ENCODE measurements at places on chromosomes 2 and 18.

- DNase-seq = no peak
Measured at GRCh38 chr2:50769406-50770181, 262.3 kb downstream of the NRXN1 start.

DNA sequence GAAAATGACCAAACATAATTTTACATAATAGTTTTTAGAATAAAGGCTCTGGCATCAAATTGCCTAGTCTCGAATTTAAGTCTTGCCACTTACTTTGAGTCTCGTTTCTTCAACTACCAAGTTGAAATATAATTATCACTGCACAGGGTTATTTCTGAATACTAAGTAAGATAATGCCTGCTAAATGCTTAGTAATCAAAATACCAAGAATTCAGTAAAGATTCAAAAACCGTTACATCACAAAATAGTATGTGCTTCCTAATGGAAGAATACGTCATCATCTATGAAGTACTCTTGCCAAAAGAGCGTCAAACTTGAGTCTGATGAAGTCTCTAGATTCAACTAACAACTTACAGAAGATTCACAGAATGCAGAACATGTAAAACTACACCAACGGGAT, 40.5 kb downstream of the ATL2 start:
- DNase-seq = no peak

GRCh38 chr18:8424481-8424880, 184.8 kb upstream of the RAB12 start:
- no peak for DNase-seq

DNA sequence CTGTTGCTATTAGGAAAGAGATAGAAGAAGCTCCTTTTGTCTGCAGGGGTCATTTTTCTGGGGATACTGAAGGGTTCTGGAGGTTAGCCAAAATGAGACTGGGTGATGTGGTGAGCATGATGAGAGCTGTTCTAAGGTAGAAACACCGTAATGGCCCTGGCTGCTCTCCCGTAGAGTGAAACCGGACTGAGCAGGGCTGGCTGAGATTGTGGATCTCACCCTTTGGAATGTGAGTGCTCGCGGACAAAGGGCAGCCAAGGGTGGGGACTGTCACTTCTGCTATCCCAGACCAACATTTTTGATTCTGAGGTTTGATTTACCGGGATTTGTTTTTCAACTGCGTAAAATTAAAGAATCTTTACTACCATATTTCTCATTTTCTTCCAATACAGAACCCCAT, 36.2 kb downstream of the TNFRSF11A start:
- DNase-seq = no peak

DNA sequence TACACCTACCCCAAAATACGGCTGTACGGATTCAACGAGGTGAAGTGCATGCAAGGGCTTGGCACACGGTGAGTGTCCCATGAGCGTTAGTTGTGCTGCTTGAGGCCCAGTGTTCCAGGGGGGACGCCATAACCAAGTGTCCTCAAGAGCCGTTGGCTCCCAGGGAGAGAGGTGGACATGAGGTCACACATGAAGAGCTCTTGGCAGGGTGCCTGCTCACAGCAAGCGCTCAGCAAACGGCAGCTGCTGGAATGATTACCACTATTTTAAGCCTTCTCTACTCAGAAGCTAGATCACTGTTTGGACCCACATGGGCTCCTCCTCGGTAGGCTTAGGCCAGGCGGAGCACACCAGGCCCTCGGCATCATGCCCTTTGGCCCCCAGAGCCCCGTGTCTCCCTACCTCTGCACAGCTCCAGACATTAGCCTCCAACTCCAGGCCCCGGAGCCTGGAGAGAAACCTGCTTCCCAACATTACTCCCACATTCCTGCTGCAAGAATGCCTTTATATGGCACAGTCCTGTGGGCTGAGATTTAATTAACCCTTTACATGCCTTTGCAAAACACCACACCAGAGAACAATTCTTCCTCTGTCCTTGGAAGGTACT, 68.4 kb upstream of the PPP1CB start:
- DNase-seq = peak; percentile 38

- no peak for DNase-seq
Measured at GRCh38 chr18:3388980-3389379, 61.0 kb upstream of the TGIF1 start.

DNA sequence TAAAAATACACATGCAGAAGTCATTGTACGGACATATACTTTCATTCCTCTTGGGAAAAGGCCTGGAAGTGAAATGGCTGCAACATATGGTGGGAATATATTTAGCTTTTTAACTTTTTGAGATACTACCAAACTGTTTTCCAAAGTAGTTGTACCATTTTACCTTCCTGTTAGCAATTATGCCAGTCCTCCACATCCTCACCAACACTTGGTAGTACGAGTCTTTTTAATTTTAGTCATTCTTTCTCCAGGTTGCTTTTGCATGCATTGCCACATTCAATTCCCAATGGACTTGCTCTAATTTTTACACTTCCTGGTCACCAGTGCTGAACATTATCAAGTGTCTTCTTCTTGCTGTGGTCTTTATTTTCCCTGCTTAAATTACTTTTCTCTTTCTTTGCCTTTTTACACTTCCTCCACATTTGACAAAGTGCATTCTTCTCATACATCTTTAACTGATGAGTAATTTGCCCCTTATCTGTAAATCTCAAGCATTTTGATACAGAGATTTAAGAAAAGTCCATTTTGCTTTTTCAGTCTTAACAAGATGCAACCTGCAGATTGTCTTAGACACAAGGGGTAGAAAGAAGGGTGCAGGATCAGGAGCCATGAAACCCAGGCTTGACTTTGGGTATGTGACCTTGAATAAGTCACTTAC, 14.5 kb downstream of the VIT start:
- no peak for DNase-seq

GRCh38 chr2:3613524-3613905, 18.6 kb downstream of the COLEC11 start:
- DNase-seq = no peak

Measured in globus pallidus (tissue), 1 donor.